ENCODE measurements at places on chromosomes 5 and 9. TPM values are rescaled to one million over a fixed set of nuclear protein-coding genes. Genes with fewer than 3 reads are reported as not detected.

GRCh38 chr5:179265514-179266290, 79.6 kb downstream of the ADAMTS2 start:
- peak; percentile 51 for DNase-seq
- H3K4me1 ChIP-seq, result peaks cover 15% of the 10 kb centered on the region
- H3K4me3 ChIP-seq, result no peak overlapping the region
- H3K36me3 ChIP-seq, result no peaks in the 10 kb centered on the region

DNA sequence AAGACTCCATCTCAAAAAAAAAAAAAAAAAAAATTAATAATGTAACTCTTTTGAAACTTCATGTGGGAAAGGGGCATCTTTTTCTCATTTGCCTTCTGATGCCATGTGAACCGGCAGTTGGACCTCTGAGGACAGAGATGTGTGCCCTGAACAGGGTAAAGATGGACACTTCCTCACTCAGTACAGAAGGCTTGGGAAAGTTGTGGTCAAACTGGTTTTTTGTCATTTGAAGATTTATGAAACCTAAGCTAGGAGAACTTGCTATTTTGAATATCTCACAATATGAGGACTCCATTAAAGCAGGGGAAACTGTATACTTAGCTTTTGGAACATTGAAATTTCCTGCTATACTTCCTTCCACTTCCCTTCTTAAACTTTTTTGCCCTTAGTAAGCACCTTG, 147.5 kb upstream of the ALDH1B1 start:
- H3K27me3 ChIP-seq, result no peaks in the 10 kb centered on the region
- H3K4me1 ChIP-seq, result peaks cover 11% of the 10 kb centered on the region
- DNase-seq, result no peak

GRCh38 chr9:15377625-15378540, 44.8 kb upstream of the SNAPC3 start:
- H3K4me3 ChIP-seq, result no peak overlapping the region
- H3K27ac ChIP-seq, result no peak overlapping the region
- no peaks in the 10 kb centered on the region for H3K27me3 ChIP-seq

GRCh38 chr5:1004461-1005248, 3.9 kb upstream of the NKD2 start:
- peaks cover 6% of the 10 kb centered on the region for H3K4me1 ChIP-seq
- DNase-seq, result peak; percentile 80
- H3K36me3 ChIP-seq, result no peaks in the 10 kb centered on the region
- peaks cover 87% of the 10 kb centered on the region for H3K27me3 ChIP-seq
- no peak overlapping the region for H3K27ac ChIP-seq

PRPF4 gene
- 28.2 TPM for total RNA-seq
